ENCODE measurements at places on chromosomes 1 and 21.

- no peak for DNase-seq
Observed at GRCh38 chr1:31614414-31615005, 3.0 kb upstream of the HCRTR1 start.

- no peak for DNase-seq
Observed at GRCh38 chr1:212482006-212482636, 49.4 kb downstream of the NENF start.

DNA sequence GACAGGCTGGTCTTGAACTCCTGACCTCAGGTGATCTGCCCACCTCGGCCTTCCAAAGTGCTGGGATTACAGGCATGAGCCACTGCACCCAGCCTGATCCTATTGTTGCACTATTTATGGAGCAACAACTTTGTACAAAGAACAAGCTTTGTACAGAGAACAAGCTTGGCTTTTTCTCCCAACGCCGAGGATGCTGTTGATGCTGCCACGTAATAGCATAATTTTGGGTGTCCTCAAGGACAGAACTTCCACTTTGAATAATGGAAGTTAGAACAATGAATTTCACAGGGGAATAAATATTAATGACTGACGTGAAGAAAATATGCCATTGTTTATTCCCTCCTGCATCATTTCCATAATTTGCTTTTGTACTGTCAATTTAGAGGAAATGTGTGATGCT is 12.8 kb upstream of the RBP7 start:
- DNase-seq, result no peak

DNA sequence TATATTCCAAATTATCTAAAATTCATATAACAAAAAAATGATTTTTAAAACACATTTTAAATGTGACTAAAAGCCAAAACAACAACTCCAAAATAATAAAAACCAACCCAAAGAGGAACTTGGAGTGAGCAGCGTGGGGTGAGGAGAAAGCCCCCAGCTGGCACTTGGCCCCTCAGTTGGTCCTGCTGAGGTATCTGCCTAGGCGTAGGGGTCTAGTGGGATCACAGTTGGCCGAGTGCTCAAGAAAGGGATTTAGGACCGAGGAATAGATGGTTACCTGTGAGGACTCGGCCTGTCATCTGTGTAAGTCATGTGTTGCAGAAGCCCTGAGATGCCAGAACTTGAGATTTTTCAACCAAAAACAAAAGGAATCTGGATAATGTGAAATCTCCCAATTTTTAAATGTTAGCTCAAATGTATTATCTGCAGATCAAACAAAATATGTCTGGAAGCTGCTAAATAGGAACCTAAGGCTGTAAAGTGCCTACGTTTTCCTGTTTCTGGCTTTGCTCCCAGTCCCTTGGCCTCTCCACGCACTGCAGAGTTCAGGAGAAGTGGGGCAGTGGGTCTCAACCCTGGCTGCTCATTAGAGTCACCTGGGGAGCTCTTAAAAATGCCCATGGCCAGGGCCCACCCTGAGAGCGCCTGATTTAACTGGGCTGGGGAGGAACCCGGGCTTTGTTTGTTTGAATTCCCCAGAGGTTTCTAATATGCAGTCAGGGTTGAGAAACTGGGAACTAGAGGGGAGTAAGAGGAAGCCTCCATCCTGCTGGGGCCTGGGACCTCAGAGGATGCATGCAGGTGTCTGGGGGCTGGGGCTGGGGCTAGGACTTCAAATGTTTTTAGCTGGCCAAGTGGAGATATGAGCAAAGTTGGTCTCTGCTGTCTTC is 38.5 kb upstream of the LDLRAP1 start:
- no peak for DNase-seq

DNA sequence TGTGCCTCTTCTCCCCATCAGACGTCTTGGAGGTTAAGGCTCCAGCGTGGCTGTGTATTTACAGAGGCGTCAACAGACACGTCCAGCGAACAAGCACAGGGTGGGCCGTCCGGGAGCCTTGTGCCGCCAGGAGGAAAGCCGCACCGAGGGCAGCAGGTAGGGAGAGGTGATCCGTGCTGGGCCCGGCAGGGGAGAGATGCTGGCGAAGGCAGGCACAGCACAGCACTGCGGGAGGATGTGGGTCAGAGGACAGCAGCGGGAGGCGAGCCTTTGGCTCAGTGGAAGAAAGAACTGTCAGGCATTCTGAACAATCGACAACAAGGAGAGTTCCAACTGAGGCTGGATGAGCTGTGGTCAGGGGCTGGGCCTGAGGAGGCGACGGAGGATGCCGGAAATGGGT is 144.1 kb upstream of the TNR start:
- no peak for DNase-seq

DNA sequence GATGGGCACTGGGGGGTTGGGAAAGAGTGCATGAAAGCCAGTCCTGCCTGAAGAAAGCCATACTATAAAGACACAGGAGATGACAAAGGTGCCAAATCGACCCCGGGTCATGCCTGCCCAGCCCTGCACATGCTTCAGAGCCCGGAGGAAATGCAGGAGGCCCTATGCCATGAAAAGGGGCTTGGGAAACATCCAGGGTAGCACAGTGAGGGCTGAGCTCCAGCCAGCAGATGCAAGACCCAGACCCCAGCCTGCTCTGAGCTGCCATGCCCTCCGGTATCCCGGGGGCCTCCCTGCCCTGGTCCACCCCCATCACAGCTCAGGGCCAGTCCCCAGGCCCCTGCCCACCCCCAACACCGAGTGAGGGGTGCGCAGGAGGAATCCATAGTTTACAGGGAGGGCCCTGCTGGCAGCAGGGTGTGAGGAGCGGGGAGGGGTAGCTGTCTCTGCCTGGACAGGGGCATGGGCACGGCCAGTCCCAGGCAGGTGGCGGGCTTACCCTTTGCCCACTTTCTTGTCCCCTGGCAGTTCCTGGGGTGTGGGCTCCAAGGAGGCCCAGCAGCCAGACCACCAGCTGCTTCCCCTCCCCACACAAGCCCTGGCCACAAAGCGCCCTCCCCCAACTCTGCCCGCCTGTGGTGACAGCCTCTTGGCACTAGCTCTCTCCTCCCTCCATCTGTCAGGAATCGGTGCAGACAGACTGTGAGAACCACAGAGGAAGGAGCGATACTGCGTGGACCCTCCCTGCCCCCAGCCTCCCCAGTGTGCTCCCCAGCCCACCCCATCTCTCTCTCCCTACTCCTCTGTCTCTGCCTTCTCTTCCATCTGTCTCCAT is 16.8 kb downstream of the LRP8 start:
- DNase-seq, result no peak

- peak; percentile 42 for DNase-seq
Observed at GRCh38 chr1:118821801-118822200, 166.3 kb downstream of the TBX15 start.

GRCh38 chr21:15722591-15723324 is 7.0 kb upstream of the USP25 start:
- no peak for DNase-seq

DNA sequence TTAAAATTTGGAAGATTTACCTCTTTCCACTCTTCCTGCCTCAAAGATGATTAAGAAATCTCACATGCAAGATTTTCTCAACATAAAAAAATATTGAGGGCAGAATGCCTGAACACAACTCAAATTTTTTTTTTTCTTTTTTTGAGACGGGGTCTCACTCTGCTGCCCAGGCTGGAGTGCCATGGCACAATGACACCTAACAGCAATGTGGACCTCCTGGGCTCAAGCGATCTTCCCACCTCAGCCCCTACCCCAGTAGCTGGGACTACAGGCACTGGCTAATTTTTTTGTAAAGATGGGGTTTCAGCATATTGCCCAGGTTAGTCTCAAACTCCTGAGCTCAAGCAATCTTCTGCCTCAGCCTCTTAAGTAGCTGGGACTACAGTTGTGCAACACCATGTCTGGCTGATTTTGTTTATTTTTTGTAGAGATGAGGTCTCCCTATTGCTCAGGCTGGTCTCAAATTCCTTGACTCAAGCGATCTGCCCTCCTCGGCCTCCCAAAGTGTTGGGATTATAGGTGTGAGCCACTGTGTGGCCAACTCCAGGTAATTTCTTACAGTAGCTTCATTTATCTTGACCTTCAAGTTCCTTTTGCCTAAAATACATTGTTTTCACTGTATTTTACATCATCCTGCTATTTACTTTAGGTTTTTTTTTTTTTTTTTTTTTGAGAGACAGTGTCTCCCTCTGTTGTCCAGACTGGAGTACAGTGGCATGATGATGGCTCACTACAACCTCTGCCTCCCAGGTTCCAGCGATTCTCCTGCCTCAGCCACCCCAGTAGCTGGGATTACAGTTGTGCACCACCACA is 10.4 kb downstream of the NUCKS1 start:
- DNase-seq, result peak; percentile 76

GRCh38 chr1:207243442-207244408 is 77.8 kb upstream of the CD55 start:
- peak; percentile 93 for DNase-seq

GRCh38 chr1:42206164-42206563 is 41.6 kb upstream of the GUCA2A start:
- DNase-seq, result peak; percentile 25

- peak; percentile 59 for DNase-seq
Observed at GRCh38 chr1:108813326-108813725, 43.6 kb downstream of the AKNAD1 start.

DNA sequence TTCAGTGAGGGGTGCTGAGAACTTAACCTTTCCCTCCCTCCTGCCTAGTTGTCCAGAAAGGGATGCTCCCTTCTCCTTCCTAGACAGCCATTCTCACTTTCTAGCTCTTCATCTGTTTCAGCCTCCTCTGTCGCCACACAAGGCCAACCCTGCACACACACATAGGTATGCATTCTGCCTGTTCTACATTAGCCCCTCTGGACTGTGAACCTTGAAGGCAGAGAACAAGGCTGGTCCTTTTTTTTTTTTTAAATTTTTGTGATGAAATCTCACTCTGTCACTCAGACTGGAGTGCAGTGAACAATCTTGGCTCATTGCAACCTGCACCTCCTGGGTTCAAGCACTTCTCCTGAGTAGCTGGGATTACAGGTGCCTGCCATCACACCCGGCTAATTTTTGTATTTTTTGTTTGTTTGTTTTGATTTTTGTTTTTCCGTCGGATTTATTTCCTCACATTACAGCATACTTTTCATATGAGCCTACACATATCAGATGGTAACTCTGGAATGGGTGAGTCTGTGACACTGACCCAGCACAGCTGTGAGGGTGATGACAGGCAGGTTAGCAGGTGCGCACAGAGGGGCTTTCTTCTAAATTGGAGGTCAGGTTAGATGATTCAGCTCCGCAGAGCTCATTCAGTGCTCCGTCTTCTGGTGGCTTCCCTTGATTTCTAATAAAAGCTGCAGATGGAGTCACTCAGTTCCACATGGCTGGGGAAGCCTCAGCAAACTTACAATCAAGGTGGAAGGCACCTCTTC is 4.9 kb upstream of the AKR1A1 start:
- DNase-seq, result no peak

DNA sequence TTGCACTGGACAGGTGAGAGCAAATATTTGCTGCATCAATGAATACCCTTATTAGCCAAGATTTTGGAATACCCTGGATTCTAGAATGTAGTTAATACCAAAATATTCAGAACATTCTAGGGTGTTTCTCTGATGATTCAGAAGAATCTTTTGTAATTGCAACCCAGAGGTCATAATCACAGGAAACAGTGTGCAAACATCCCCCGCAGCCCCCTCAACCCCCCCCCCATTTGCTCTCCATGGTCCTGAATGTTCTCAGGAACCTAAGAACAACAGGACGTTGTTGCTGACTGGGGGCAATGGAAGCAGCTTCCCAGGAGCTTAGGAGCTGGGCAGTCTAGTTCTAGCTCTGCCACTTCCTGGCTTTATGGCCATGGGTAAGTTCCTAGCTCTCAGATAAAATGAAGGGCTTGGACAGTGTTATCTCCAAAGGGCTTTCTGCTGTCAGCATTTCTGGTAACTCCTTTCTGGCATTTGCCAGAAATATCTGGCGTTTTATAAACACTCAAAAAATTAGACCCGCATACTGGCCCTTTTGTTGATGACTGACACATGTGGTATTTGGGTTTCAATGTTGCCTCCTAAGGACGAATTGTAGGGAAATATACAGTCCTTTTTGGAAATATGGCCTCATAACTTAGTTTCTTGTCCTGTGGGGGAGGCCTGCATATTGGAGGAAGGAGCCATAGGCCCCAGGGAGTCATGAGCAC is 178.6 kb downstream of the RRAGC start:
- DNase-seq, result no peak

- DNase-seq, result no peak
Observed at GRCh38 chr1:45383191-45383590, 43.0 kb upstream of the MUTYH start.

GRCh38 chr21:40719615-40720014 is 127.3 kb downstream of the DSCAM start:
- no peak for DNase-seq

- DNase-seq, result no peak
Observed at GRCh38 chr21:16055014-16055413, 325.2 kb downstream of the USP25 start.

DNA sequence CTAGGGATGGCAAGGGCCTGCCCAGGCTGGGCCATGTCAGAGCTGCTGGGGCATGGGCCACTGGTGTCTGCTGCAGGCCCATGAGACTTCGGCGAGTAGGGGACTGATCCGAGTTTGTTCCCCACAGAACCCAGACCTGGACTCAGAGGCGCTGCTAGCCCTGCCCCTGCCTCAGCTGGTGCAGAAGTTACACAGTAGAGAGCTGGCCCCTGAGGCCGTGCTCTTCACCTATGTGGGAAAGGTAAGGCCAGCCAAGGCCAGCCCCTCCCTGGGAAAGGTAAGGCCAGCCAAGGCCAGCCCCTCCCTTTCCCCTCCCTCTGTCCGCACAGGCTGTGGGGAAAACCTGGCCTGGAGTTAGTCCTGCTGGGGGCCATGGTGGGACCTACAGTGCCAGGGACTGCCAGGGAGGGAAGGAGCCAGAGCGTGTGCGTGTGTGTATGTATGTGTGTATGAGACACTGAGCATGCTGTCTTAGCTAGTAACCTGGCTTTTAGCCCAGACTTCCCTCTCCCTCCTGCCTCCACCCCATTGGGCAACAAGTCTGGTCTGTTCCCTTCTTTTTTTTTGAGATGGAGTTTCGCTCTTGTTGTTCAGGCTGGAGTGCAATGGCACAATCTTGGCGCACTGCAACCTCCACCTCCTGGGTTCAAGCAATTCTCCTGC is 8.0 kb downstream of the FAAH start:
- peak; percentile 76 for DNase-seq

DNA sequence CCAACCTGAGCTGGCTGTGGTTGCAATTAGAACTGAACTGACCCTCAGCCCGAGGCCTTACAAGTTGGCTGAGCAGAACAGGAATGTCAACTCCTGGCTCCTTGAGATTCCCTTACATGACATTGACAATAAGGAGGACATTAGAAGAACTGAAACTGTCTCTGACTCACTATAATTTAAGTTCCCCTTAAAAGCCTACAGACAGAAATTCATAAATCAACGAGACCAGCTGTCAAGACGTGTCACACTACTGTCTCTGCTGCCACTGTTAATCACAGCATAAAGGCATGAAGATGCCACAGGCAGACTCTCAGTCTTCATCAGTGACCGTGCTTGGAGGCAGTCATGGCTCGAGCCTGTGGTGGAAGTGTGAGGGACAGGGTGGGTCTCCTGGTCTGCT is 168.8 kb downstream of the GABPA start:
- DNase-seq, result no peak

DNA sequence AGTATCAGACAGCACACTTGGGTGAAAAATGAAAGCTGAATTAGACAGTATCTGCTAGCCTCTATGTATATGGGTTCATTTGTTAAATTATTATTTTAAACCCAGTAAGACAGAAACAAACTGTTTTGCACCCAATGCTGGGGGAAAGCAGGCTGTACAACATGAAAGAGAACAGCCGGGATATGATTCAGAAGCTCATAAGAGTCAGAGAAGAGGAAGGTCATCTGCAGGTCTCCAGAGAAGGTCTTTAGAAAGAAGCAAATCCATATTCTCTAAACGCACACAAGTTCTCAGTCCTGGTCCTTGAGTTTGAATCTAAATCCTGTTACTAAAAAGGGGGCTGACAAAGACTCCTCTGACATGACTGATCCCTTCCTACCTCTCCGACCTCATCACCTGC is 155.1 kb downstream of the SIPA1L2 start:
- DNase-seq, result peak; percentile 42

All from M059J (cell line).